Stimulated activated CD4-positive, alpha-beta T cell treated with anti-CD3 and anti-CD28 coated beads, Interleukin-15, amount 100 ng/mL, for 1 hour (primary cell): ENCODE measurements at places on chromosomes 6 and 20.

DNA sequence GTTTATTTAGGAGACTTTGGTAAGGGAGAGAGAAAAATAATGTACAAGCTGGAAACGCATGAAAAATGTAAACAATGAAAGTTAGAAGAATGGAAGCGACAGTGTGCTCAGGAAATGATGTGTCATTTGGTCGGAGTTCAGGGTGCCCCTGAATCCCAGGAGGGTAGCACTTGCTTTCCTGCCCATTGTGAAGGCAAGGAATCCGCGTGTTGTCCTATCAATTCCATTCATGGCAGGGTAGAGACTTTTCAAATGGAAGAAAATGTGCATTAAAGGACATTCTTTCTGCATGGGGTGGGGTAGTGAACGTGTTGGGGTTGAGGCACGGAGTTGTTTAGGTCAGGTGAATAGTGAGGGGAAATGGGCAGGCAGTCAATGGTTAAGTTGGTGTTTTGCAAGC is 33.7 kb downstream of the GCNT2 start:
- no peak for DNase-seq

DNA sequence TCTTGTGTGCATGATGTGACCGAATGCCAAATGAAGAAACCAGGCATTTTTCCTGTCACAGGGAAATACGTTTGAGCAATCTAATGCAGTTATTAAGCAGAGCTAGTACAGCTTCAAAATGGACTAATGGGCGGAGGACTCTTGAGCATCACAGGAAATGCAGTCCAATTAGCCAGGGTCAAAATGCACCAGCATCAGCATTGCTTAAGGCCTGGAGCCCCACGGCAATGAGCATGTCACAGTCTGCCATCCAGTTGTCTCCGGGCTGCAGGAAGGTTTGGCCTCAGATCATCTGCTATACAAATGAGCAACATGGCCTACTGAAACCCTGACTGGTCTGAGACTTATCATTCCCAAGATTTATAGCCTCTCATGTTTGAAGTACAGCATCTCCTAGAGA is 652.1 kb upstream of the SLC35B3 start:
- no peak for DNase-seq

GRCh38 chr6:75114806-75115205 is 91.0 kb downstream of the COL12A1 start:
- DNase-seq = no peak

- DNase-seq = no peak
These were observed 139.5 kb upstream of the BTBD3 start for GRCh38 chr20:11778206-11778570.

- no peak for DNase-seq
These were observed 22.1 kb downstream of the NUDT3 start for GRCh38 chr6:34370361-34370760.

DNA sequence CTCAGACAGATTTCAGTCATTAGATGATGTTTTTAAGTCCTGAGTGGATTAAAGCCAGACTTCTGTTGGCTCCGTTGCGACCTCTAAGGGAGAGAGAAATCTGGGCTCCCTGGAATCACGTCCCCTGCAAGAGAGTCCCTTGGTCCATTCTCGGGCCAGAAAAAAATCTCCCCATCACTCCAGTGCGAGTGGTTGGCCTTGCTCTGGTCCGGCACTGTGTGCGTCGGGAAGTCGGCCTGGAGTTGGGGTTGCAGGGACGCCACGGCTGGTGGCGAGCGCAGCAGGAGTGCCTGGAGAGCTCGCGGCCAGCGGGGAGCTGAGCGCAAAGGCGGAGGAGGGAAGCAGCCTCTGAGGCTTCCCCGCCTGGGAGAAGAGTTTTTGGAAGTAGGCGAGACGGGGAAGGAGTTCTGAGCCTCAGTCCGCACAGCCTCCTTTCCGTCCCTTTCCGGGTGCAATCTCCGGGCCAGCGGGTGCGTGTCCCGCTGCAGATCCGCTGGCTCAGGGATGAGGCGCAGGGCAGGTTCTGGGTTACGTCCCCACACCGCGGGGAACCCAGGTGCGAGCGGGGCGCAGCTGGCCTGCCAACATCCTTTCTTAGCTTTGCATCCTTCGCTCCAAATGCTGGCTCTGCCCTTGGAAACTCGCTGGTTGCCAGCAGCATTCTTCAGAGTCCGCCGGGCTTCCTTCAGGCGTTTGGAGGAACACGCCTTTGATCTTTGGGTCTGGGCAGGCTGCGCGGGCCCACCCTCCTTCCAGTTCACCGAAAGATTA is 6.8 kb downstream of the TCF21 start:
- DNase-seq = no peak

DNA sequence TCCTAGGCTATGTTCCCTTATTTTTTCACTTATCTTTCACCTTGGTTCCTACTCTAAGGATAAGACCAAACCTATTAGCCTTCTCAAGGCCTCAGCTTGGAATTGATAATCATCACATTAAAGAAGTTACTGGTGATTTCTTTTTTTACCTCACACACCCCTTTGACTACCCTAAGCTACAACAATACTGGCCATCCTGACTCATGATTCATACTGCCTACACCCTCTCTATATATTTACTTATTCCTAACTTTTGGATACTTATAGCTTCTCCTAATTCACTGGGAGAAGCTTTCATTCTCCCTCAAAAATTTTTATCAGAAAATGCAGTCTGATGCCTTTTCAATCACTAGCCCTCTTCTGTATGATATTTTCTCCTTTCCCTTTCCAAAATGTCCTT is 256.1 kb downstream of the TBX18 start:
- DNase-seq = no peak

DNA sequence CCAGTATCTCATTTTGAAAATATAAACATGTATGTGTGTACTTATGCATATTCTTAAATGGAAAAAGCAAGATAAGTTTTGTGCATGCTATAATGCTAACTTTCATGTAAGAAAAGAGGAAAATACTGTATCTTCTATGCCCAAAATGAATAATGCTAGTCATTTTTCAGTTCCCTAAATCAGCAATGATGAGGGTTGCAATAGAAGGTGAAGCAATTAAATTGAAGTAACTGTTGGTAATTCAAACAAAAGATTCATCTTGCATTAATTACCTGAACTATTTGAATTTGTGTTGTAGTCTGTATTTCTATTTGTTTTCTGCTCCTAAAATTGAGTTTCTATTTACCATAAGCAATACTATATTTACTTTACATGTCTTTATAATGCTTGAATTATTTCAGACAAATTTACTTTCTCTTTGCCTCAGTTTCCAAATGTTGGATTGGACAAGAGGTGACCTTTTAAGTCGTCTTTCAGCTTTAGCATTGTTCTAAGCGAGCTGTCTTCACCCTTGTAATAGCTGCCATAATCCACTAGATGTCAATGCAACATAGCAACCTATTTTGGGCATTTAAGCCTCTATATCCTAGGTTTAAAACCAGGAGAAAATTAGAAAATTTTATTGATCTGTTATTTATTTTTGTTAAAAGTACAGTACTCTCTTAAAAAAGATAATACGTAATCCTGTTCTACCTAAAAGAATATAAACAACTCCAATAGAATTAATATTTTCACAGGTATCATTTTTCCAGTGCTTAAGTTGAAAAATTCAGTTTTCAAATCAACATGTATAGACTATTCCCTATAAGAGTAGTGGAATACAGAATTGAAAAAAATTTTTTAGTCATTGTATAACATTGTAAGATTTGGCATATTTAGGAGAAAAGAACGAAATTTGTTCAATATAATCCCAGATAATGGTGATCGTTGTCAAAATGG is 52.3 kb upstream of the IFNGR1 start:
- DNase-seq = no peak

DNA sequence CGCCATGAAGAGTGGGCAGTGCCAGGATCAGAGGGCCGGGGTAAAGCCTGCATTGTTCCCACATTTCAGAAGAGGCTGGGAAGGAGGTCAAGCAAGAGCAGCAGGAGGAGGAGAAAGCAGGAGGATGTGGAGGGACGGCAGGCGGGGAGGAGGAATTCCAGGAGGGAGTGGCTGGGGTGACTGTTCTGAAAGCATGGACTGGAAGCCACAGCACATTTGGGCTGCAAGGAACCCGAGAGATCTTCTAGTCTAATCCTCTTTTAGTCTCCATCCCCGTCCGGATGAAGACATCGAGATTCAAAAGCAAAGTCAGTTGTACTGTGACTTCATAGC is 76.9 kb downstream of the FAM50B start:
- DNase-seq = no peak

DNA sequence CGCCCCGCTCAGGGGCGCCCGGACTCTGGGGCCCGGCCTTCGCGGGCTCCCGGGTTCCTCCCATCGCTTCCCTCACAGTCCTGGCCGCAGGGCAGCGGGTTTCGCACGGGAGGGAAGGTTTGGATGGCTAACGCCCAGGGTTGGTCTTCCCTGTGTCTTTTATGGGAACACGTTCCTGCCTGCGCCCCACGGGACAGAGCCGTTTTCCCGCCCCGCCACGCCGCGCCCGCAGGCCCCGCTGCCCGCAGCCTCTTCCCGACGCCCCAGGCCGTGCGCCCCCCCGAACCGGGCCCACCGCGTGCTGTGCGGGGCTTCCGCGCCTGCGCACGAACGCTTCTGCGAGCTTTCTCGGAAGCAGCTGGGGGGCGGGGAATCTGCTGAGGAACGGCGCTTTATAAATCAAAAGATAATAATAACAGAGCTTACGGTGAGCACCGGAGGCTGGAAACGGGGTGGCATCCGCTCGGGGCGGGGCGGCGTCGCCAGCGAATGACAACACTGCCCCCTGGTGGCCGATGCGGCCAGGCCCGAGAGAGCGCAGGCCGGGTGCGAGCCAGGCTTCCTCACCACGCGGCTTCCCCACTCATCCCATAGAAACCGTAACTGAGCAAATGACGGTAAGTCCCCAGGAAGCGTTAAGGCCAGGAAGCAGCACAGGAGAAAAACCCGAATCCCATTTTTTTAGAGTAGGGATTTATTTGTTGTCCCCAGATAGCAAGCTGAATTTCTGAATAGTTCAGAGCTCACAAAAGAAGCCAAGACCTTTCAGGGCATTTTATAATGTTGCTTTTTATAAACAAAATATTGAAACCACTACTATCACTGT is 116.4 kb downstream of the MYLK4 start:
- peak; percentile 60 for DNase-seq

DNA sequence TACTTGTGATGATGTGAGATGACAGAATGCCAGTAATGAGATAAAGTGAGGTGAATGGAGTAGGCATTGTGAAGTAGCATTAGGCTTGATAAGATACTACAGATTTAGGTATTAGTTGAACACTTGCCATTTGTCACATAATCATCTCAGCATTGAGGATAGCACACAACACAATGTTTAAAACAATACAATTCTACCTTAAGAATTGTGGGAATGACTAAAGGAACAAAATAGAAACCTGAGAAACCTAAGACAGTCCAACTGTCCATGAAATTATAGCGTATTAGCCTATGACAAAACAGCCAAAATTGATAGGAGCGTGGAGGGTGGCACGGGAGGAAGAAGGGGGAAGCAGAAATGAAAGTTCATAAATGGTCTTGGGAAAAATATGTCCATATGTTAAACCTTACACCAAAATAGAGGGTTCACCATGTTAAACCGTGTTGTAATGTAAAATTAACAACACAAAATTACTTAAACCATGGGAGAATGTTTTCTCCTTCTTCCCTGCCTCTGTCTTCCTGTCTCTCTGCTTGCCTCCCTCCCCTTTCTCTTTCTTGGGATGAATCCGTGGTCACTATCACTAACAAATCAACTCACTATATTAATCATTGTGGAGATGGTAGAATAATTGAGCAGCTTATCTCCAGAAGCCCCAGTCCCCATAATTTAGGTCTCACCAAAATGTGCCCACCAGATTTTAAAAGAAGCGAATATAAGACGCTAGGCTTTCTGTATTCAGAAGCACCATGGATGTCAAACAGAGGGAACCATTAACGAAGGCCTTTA is 33.0 kb upstream of the HFE start:
- DNase-seq = no peak

DNA sequence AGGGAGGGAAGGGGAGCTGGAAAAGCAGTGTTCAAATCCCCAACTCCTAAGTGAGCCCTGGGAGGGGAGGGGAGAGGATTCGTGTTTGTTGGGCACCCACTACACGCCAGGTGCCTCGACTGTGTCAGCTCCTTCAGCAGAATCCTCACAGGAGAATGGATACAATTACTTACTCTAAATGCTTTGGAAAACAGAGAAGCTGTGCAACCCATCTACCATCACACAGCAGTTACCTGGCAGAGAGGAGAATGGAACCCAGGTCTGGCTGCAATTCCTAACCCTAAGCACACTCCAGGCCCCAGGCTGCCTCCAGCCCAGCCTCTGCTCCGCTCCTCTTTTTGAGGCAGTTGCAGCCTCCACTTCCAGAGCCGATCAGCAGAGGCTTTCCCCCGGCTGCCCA is 86.4 kb upstream of the PTPN1 start:
- DNase-seq = no peak
